SK-N-SH (cell line): ENCODE measurements at places on chromosomes 3 and 15. TPM values are rescaled to one million over a fixed set of nuclear protein-coding genes. Genes with fewer than 3 reads are reported as not detected.

GRCh38 chr3:102570511-102570910 lies 135.7 kb downstream of the ZPLD1 start:
- H3K4me3 ChIP-seq, result no peak overlapping the region
- H3K36me3 ChIP-seq, result no peaks in the 10 kb centered on the region
- DNase-seq, result no peak
- H3K27me3 ChIP-seq, result no peaks in the 10 kb centered on the region
- H3K27ac ChIP-seq, result no peak overlapping the region

DNA sequence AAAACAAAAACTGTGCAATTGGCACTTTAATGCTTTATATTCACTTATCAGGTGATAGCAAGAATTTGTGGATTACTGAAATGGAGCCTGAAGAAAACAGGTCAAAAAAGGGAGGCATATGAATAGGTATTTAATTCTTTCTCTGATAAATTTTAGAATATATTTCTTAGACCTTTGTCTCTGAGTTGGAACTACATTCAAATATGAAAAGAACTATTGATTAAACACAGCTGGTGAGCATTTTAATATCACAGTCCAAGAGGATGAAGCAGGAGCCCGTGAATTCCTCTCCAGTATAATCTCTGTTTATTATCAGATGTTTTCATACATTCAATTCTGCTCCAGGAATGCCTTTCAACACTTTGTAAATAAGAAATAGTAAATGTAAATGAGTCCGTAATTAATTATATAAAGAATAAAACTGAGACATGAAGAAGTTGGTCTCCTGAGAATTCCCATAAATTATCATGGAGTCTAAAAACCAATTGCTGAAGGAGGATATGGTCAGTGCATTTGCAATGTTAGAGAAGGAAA lies 86.3 kb upstream of the ARHGEF26 start:
- no peaks in the 10 kb centered on the region; the same call in 1 of the 2 replicates for H3K4me1 ChIP-seq
- no peak overlapping the region for H3K4me3 ChIP-seq
- H3K27me3 ChIP-seq, result no peaks in the 10 kb centered on the region
- no peaks in the 10 kb centered on the region for H3K36me3 ChIP-seq
- H3K27ac ChIP-seq, result no peak overlapping the region

DNA sequence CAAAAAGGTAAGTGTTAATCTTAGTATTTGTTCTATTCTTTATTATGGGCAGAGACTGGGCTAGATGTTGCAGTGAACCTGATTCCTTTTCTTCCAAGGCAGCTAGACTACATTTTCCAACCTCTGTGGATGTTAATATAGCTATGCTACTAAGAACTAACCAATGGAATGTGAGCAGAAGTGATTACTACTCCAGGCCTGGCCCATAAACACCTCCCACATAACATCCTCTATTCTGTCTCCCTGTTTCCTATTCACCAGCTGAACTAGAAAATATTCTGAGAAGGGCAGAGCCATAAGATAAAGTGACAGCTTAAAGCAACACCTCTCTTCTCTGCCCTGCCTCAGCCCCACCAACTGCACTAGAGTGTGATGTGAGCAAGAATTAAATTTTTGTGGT lies 29.4 kb downstream of the CD200R1L start:
- no peak overlapping the region for H3K4me3 ChIP-seq
- H3K27ac ChIP-seq, result no peak overlapping the region
- peaks cover 3% of the 10 kb centered on the region for H3K4me1 ChIP-seq
- H3K36me3 ChIP-seq, result no peaks in the 10 kb centered on the region

DNA sequence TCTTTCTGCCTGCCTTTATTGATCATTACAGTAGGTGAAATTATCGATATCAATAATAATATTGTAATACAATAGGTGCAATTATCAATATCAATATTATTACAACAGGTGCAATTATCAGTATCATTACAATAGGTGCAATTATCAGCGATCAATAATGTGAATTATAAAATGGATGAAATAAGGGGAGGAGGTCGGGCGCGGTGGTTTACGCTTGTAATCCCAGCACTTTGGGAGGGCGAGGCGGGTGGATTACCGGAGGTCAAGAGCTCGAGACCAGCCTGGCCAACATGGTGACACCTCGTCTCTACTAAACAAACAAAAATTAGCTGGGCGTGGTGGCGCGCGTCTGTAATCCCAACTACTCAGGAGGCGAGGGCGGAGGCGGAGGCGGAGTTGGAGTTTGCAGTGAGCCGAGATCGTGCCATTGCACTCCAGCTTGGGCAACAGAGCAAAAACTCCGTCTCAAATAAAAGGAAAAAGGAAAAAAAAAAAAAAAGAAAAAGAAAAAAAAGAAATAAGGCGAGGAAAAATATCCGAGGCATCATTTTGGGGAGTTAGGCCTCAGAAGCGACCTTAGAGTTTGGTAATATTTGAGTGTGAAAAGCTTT lies 611 bp upstream of the BNIP2 start:
- peaks cover 1% of the 10 kb centered on the region; the same call in 1 of the 2 replicates for H3K36me3 ChIP-seq
- H3K27me3 ChIP-seq, result no peaks in the 10 kb centered on the region
- H3K4me3 ChIP-seq, result peak overlapping the region; percentile 81
- H3K4me1 ChIP-seq, result peaks cover 22% of the 10 kb centered on the region; the same call in 1 of the 2 replicates
- peak overlapping the region; percentile 64; the same call in 1 of the 2 replicates for H3K27ac ChIP-seq

DNA sequence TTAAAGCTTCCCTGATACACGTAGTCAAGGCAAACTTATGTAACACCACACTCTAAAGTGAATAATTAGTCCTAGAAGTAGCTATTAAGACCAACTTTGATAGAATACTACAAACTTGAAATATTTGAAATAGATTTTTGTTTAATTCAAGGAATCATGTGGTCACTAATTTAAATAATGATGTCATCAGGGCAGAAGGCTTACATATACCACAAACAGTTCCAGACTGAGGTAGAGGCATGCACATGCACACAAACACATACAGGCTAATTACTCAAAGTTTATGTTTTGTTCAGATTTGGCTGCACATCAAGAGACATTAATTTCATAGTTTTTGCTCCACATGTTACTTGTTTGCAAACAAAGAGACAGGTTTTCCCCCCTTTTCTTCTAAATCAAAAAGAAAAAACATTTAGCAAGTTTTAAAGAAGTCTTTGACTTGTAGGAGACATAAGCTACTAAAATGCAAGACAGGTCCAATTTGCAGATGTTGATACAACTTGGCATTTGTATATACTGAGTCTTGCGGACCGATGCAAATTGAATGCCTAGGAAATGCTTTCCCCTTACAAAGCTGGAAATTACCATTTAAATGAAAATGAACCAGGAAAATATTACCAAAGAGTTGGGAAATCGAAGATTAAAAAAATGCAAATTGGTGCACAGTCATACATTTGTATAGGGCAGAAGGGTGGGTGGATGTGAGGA lies 594.8 kb downstream of the MAGI1 start:
- DNase-seq, result no peak
- no peak overlapping the region for H3K27ac ChIP-seq
- H3K36me3 ChIP-seq, result peaks cover 13% of the 10 kb centered on the region
- no peaks in the 10 kb centered on the region for H3K27me3 ChIP-seq

DNA sequence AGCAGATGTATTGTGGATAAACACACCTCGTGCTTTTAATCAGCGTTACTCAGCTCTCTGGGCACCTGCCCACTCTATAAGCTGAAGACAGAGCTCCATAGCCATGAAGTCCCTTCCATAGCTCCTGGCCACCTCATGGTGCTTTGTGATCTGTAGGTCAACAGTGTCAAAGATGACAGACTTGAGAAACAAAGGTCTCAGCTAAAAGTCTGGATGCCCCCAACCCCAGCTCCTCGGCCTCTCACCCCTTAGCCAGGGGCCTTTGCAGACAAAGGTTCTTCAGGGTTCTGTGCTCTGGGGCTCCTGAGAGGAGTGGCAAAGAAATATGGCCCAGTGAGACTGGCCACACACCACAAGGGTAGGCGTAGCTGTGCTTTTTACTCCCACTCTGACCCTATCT lies 168.6 kb downstream of the KLF13 start:
- no peak overlapping the region for H3K27ac ChIP-seq
- no peak overlapping the region for H3K4me3 ChIP-seq
- H3K4me1 ChIP-seq, result peaks cover 13% of the 10 kb centered on the region; the same call in 1 of the 2 replicates
- no peak for DNase-seq
- no peaks in the 10 kb centered on the region for H3K27me3 ChIP-seq
- no peaks in the 10 kb centered on the region for H3K36me3 ChIP-seq

GRCh38 chr3:1232276-1232675 lies 139.5 kb downstream of the CNTN6 start:
- H3K4me3 ChIP-seq, result no peak overlapping the region
- no peaks in the 10 kb centered on the region for H3K36me3 ChIP-seq
- H3K27me3 ChIP-seq, result no peaks in the 10 kb centered on the region
- no peaks in the 10 kb centered on the region for H3K4me1 ChIP-seq

- no peak overlapping the region for H3K27ac ChIP-seq
- H3K27me3 ChIP-seq, result peaks cover 23% of the 10 kb centered on the region; the same call in 1 of the 2 replicates
- H3K36me3 ChIP-seq, result no peaks in the 10 kb centered on the region
- DNase-seq, result no peak
- H3K4me1 ChIP-seq, result no peaks in the 10 kb centered on the region
Measured at GRCh38 chr15:43255376-43255775, 11.4 kb downstream of the TGM5 start.

GRCh38 chr15:68228143-68228970 lies 1.2 kb downstream of the CLN6 start:
- no peaks in the 10 kb centered on the region for H3K27me3 ChIP-seq
- no peaks in the 10 kb centered on the region for H3K36me3 ChIP-seq
- peaks cover 10% of the 10 kb centered on the region; the same call in 1 of the 2 replicates for H3K4me1 ChIP-seq
- peak overlapping the region; percentile 74 for H3K4me3 ChIP-seq

DNA sequence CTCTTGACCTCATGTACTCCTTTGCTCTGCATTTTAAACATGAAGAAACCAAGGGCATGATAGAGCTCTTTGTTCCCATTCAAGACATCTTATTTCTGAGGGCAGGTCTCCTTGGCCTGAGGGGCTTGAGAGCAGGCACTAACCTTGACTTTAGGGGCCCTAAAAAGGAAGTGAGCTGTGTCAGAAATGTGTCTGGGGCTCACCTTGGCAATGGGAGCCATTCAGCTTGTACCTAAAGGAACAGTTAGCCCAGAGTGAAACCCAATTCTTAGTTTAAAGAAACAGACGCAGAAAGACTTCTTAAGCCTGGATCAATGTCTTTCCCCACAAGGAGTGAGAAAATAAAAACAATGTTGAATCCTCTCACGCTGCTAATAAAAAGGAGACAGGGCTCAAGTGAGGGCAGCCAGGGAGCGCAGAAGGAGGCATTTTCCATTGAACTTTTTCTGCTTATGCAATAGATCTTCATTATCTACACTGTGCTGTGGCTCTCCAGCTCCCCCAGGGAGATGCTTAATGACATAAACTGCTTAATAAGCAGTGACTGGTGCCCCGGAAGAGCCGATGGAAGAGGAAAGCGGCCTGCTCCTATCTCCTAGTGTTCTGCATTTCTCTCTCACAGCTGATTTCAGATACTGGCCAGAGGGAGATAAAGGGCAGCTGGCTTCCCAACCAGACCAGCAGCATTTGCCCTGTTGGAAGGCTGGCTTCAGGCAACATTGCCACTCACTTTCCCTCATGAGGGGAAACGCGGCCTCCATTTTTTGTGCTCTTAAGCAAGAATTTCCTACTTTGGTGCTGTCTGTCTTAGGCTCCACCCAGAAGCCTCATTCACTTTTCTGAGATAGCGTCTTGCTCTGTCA lies 152.0 kb downstream of the OPA1 start:
- no peaks in the 10 kb centered on the region for H3K36me3 ChIP-seq
- no peaks in the 10 kb centered on the region; the same call in 1 of the 2 replicates for H3K4me1 ChIP-seq
- peak; percentile 76 for DNase-seq
- H3K4me3 ChIP-seq, result no peak overlapping the region; the same call in 1 of the 2 replicates
- H3K27ac ChIP-seq, result peak overlapping the region; percentile 89

DNA sequence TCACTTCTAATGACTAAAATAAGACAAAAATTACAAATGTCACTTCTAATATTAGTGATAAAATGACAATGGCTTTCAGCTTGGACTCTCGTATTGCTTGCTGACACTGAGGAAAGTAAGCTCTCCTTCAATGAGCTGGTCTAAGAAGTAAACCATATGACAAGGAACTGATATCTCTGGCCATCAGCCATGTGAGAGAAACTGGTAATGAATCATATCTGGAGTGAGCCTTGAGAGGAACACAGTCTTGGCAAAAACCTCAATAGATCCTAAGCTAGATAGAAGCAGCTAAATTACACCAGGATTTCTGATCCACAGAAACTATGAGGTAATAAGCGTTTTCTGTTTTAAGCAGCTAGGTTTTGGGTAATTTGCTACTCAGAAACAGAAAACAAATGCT lies 1575.1 kb downstream of the OTOL1 start:
- H3K36me3 ChIP-seq, result no peaks in the 10 kb centered on the region
- no peak for DNase-seq
- H3K4me3 ChIP-seq, result no peak overlapping the region
- no peaks in the 10 kb centered on the region for H3K27me3 ChIP-seq
- no peaks in the 10 kb centered on the region for H3K4me1 ChIP-seq
- no peak overlapping the region for H3K27ac ChIP-seq

GRCh38 chr15:48177383-48177765 lies 721 bp downstream of the MYEF2 start:
- H3K27ac ChIP-seq, result peak overlapping the region; percentile 93
- H3K36me3 ChIP-seq, result peaks cover 9% of the 10 kb centered on the region; the same call in 1 of the 2 replicates
- H3K4me3 ChIP-seq, result peak overlapping the region; percentile 82
- DNase-seq, result peak; percentile 11
- peaks cover 5% of the 10 kb centered on the region for H3K4me1 ChIP-seq

DNA sequence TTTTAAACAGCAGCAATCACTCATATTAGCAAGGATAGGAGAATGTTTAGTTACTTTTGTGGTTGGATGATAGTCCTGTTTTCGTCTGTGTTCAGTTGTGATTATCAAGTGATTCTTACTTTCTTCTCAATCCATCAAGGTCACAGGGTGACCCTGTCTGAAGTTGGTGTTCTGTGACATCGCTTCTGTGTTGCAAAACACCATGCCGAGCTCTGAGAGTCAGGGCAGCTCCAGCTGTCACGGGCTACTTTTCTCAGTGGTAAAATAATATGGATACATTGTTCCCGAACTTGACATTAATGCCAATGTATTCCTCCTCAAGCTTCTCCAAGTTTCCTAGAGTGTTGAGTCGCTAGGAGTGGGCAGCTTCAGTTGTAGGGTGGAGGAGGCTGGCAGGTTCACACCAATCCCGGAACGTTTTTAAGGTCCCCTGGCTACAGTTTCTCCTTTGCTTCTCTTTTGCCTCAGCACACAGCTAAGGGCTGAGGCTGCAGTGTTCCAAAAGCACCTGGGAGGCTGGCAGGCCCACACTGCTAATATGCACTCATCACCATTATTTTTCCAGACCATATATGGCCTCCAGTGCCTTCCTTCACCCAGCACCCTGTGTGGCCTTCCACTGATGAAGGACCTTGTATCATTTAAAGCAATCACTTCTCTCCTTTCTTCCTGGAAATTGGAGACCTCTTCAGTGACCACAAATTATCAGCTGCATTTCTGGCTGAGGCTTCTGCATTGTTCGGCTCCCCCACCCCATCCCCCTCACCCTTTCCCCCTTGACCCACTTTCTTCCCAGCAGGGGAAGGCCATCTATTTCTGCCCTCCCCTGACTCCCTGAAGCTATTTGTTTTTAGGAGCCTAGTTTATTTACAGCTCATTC lies 25.8 kb downstream of the COLQ start:
- no peak for DNase-seq
- H3K4me1 ChIP-seq, result no peaks in the 10 kb centered on the region
- no peak overlapping the region for H3K4me3 ChIP-seq
- H3K36me3 ChIP-seq, result no peaks in the 10 kb centered on the region
- no peak overlapping the region for H3K27ac ChIP-seq

GRCh38 chr3:56257826-56258225 lies 210.4 kb downstream of the ERC2 start:
- no peak overlapping the region for H3K27ac ChIP-seq
- DNase-seq, result no peak
- H3K4me3 ChIP-seq, result no peak overlapping the region
- no peaks in the 10 kb centered on the region for H3K4me1 ChIP-seq
- H3K36me3 ChIP-seq, result no peaks in the 10 kb centered on the region

CHRM5 gene
- 0.03 TPM in 1 of 2 replicates, not detected in the other for polyA plus RNA-seq

KIF7 gene
- 11.2 and 12.0 TPM in 2 replicates for polyA plus RNA-seq

ALDH1A3 gene
- polyA plus RNA-seq, result 3.1 and 4.4 TPM in 2 replicates

SEMA6D gene
- 0.30 and 0.47 TPM in 2 replicates for polyA plus RNA-seq

FAM81A gene
- polyA plus RNA-seq, result 0.86 and 1.1 TPM in 2 replicates

INSYN1 gene
- polyA plus RNA-seq, result 3.6 and 3.7 TPM in 2 replicates

ALS2CL gene
- 0.18 and 0.58 TPM in 2 replicates for polyA plus RNA-seq

EPHB3 gene
- 2.1 and 4.2 TPM in 2 replicates for polyA plus RNA-seq
